Stimulated activated CD4-positive, alpha-beta T cell treated with anti-CD3 and anti-CD28 coated beads, TNF-alpha, amount 100 ng/mL, for 24 hours (primary cell): ENCODE measurements at places on chromosomes 12 and 14.

DNA sequence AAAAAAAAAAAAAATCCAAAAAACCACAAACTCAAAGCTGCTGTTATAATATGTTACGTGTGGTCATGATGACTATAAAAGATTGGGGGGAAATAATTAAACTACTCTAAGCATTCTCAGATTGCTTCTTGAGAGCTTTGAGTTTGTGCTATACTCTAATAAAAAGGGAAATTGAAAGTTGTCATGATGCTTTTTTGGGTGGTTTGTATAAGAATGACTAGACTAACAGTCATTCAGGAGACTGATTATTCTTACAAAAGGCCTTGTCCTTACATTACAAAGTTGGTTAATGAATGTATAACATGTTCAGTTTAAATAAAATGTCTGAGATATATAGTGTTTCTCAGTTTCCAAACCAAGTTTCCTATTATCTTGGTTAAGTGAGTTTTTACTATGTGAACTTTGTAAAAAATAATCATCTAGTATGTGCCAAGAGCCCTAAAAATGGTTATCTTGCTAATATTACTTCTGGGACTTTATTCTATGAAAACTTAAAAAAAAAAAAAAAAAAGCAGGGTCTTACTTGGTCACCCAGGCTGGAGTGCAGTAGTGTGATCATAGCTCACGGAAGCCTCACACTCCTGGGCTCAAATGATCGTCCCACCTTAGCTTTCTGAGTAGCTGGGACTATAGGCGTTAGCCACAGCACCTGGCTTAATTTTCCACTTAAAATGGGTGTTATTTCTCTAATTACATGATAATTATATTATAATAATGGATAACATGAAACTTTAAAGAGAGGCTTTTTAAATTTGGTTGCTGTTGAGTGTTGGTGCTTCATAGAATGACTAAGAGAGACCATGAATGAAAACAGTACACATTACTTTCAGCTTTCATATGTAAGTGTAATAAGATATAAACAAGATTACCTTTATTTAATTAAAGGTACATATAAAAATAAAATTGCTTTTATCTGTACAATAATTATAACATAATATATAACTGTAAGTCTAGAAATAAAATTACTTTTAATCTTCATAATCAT lies 459.6 kb upstream of the RGS6 start:
- no peak for DNase-seq

- no peak for DNase-seq
These were observed 71.8 kb downstream of the NINJ2 start for GRCh38 chr12:591167-592023.

DNA sequence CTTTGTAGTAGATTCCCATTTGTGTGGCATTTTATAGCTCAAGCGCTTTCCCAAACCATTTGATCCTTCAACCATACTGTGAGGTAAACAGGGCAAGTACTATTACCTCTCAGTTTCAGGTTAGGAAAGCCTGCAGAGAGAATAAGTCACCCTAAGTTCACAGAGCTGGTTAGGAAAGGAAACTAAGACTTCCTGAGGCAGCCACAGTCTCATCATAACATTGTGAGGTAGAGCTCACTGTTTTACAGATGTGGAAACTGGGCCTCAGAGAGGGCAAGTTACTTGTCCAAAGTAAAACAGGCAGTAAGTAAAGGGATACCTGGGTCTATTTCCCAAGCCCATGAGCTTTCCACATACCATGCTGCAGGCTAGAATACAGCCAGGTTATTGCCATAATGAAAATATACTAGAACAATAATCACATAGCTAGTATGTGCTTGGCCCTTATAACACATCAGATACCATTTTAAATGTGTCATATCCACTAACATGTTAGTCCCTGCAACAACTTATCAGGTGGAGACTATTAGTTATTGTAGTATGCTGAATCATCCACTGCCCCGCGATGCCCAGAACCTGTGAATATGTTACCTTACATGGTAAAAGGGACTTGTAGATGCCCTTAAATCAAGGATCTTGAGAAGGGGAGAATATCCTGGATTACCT lies 150.9 kb upstream of the GRIP1 start:
- no peak for DNase-seq

DNA sequence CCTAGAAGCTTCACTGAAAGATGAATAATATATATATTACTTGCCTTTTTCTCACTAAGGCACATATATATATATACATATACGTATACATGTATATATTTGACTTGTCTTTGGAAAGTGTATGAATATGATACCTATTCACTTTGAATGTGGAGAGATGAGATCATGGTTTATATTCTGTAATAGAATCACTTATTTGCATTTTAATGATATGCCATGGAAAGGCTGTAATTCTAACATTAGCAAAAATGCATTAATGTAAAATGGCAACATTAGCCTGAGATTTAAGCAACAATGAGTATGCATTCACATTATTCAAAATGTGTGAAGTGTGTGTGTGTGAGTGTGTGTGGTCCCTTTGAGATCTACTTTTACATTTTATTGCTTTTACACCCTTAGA lies 54.5 kb upstream of the PRKD1 start:
- no peak for DNase-seq

GRCh38 chr12:101881228-101881627 lies 3.8 kb downstream of the DRAM1 start:
- no peak for DNase-seq

- DNase-seq, result no peak
These were observed 199.4 kb upstream of the LRIG3 start for GRCh38 chr12:59119676-59120075.

- DNase-seq, result no peak
These were observed 920.1 kb downstream of the FLRT2 start for GRCh38 chr14:86450085-86450484.

GRCh38 chr14:67018720-67019119 lies 170.5 kb upstream of the GARIN2 start:
- no peak for DNase-seq

GRCh38 chr14:91780452-91780851 lies 48.6 kb upstream of the CATSPERB start:
- no peak for DNase-seq

GRCh38 chr12:46263140-46264016 lies 5.5 kb downstream of the SLC38A1 start:
- DNase-seq, result no peak

GRCh38 chr12:11651381-11651780 lies 1.9 kb downstream of the ETV6 start:
- no peak for DNase-seq

GRCh38 chr14:21617614-21618013 lies 17.1 kb downstream of the OR10G2 start:
- no peak for DNase-seq

DNA sequence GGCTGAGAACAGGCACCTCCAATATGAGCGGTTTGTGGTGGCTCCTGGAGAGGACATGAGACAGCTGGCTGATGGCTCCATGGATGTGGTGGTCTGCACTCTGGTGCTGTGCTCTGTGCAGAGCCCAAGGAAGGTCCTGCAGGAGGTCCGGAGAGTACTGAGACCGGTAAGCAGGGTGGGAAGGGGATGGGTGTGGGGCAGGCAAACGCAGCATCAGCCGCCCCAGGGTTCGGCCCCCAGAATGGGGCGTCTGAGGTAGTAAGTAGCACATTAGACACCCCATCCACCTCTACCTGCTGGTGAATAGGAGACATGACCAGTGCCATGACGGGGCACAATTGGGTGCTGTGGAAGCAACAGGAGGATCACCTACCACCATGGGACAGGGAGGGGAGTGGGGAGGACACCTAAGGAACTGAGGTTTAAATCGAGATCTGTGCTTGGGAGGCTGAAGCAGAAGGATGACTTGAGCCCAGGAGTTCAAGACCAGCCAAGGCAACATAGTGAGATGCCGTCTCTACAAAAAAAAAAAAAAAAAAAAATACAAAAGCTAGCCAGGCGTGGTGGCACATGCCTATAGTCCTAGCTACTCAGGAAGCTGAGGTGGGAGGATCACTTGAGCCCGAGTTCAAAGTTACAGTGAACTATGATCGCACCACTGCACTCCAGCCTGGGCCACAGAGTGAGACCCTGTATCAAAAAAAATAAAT lies 25.5 kb downstream of the ITGA7 start:
- no peak for DNase-seq

GRCh38 chr14:75561013-75561432 lies 17.4 kb upstream of the FLVCR2 start:
- DNase-seq, result peak; percentile 48

- no peak for DNase-seq
These were observed 25.6 kb downstream of the PXN start for GRCh38 chr12:120239776-120240494.

- no peak for DNase-seq
These were observed 17.5 kb downstream of the KCNH5 start for GRCh38 chr14:63027719-63028118.

DNA sequence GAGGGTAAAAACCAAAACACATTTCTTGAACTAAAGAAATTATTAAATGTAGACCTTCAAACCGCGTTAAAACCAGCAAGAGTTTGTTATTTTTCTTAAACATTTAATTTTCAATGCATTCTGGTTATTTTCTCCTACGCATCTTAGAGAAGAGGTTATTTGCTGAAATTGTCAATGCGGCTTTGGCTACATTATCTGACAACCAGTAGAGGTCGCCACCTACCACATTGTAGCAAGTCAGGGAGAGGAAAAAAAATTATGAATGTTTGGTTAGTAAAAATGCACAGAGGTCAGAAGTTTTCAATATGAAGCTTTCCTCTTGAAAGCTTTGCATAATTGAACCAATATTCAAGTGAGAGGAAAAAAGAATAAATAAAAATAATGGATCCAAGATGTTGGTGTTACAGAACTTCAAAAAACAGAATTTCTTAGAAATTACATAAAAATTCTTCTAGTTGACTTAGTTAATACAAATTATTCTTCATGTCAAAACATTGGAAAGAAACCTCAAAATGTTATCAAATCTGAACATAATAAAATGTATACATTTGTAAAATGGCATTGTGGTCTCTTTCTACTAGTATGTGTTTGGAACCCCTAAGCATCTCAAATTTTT lies 159.4 kb upstream of the TMTC2 start:
- DNase-seq, result no peak

DNA sequence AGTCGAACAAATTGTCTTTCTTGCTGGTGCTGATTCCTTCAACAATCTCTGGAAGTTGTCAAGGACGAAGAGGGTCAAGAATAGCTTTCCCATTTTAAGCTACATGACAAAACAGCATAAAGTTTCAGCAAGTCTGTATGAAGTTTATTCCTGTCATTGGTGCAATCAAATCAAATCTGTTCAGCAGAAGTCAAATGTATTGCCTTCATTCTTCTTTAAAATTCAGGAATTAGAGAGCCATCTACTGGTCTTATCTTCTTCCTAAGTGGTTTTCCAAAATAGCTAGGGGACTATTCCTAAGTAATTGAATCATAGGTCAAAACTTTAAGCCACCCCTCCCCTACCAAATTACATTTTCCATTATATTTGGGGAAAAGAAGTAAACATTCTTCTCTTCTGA lies 990.2 kb downstream of the GALC start:
- DNase-seq, result no peak

- DNase-seq, result no peak
These were observed 30.3 kb downstream of the C14orf132 start for GRCh38 chr14:96069421-96069820.

GRCh38 chr14:64501411-64502171 lies 2.0 kb downstream of the ZBTB25 start:
- no peak for DNase-seq

- no peak for DNase-seq
These were observed 4.6 kb upstream of the VRK1 start for GRCh38 chr14:96792591-96792990.
